Activated T-helper 1 cell treated with anti-CD3 and anti-CD28 coated beads, Interleukin-12 subunit alpha, Interleukin-12 subunit beta, Interleukin-2, Interleukin-4 antibody, amounts not matched to agents 30 ng/mL and 10 ng/mL and 1 ng/mL, durations not matched to agents 14 hours and 24 hours and 36 hours (primary cell): ENCODE measurements at places on chromosomes 6 and 20. TPM values are rescaled to one million over a fixed set of nuclear protein-coding genes. Genes with fewer than 3 reads are reported as not detected.

EBF4 gene
- total RNA-seq, result 12.3 and 12.6 TPM in 2 replicates

TOX2 gene
- total RNA-seq, result 4.0 and 4.8 TPM in 2 replicates

ASIP gene
- total RNA-seq, result not detected in 2 replicates

FAM162B gene
- total RNA-seq, result not detected in 2 replicates

RPP40 gene
- total RNA-seq, result 15.1 and 16.4 TPM in 2 replicates

DOP1A gene
- total RNA-seq, result 6.7 and 7.1 TPM in 2 replicates

SLC22A2 gene
- total RNA-seq, result not detected in 2 replicates

ARMH2 gene
- total RNA-seq, result not detected in 2 replicates

SMOC2 gene
- total RNA-seq, result not detected in 2 replicates

CST5 gene
- not detected in 2 replicates for total RNA-seq

RNF217 gene
- total RNA-seq, result 1.8 and 2.3 TPM in 2 replicates

SLC22A7 gene
- not detected in 2 replicates for total RNA-seq

DPPA5 gene
- total RNA-seq, result not detected in 2 replicates

SOBP gene
- 0.15 and 0.16 TPM in 2 replicates for total RNA-seq

PTCRA gene
- not detected in 2 replicates for total RNA-seq

BPI gene
- total RNA-seq, result not detected in 2 replicates

MOG gene
- not detected in 2 replicates for total RNA-seq

NFATC2 gene
- total RNA-seq, result 84.0 and 86.4 TPM in 2 replicates

EEF1E1 gene
- 92.8 and 99.8 TPM in 2 replicates for total RNA-seq

GSTA2 gene
- total RNA-seq, result not detected in 2 replicates

RAET1L gene
- not detected in 2 replicates for total RNA-seq

FOXA2 gene
- not detected in 2 replicates for total RNA-seq

DNA sequence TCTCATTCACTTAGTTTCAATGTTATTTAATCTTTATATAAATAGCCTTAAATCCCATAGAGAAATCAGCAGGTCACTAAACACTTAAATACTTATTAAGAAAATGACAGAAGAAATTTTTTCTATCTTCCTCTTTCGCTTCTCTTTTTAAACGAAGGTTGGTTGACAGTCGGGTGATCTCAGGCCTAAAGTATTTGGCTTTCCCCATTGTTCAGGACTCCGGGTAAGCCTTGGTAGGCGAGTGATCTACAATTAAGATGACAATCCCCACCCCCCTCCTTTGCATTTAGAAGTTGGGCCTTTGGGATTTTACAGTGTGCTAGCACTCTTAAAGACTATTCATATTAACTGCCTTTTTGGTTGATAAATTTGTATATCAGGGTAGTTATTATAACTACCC lies 19.7 kb upstream of the UTRN start:
- DNase-seq, result no peak

DNA sequence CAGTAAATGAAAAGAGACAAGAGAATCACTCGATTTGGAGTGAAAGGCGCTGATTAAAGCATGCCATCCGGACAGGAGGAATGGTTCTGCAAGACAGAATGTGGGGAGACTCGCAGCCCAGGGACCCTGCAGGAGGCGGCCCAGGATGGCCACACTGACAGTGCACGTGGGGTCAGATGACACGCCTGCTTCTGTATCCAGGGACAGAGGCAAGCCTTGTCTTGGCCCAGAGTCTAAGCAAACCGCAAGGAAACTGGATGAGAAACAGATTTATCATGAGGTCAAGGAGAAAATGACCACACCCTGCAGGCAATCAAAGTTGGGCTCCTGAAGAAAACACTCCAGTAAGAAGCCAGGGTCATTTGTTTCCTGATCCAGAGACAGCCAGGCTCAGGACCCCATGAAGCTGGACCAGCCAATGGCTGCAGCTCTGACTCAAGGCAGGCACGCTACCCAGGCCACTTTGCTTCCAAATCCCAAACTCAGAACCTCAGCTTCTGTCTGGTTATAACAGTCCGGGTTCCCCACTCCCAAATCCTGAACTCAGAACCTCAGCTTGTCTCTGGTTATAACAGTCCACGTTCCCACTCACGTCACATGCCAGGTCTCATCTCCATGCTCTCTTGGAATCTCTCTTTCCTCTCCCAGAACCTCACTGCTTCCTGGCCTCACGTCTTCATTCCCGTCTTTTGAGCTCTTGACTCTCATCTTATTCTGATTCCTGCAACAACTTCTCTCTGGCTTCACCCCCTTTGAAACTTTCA lies 144.9 kb upstream of the THBS2 start:
- DNase-seq, result no peak

GRCh38 chr20:29085625-29086024 lies 2171.8 kb upstream of the DEFB115 start:
- DNase-seq, result no peak

DNA sequence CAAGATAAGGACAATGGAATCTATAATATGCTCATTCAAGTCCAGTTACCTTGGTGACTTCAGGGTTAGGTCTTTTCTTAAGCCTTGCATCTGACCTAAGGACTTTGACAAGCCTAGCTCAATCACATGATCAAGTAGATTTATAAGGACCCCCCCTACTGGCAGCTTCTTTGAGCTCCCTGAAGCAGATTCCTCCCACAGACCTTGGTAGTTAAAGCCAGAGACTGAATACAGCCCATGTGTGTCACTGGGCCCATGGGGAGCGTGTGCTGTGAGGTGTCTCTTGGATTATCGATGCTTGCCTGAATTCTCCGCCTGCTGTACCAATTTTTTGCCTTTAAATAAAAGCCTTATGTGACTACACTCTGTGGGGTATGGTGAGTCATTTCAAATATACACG lies 372.7 kb upstream of the RGS17 start:
- DNase-seq, result no peak

DNA sequence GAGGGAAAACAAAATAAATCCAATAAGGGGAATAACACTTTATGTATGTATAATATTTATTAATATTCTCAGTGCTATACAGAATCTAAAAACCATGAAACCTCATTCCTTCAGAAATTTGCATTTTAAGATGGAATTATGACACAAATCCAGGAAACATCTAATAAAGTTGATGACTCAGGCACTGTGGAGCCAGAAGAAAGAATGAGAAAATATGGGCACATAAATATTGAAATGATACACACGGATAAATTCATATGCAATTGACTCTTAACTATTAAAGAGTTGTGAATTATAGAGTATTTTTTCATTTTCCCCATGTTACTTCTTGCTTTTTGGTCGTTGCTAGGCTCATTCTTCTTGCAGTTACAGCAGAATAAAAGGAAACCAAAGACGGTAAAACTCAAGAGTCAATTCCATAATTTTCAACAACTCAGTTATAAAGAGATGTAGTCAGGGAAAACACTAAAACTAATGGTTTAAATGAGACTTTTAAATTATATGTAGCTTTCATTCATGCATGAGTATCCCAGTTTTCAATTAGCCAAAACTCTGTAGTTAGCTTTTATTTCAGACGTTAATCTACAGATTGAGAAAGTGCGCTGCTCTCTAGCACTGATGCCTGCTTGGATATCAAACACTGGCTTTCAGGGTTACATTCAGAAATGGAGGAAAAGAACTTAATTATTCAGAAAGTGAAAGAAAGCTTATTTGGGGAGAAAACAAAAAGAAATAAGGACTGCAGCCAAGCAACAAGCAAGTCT lies 95.4 kb downstream of the ADGRB3 start:
- no peak for DNase-seq

GRCh38 chr6:45835721-45836437 lies 179.8 kb downstream of the CLIC5 start:
- no peak for DNase-seq

DNA sequence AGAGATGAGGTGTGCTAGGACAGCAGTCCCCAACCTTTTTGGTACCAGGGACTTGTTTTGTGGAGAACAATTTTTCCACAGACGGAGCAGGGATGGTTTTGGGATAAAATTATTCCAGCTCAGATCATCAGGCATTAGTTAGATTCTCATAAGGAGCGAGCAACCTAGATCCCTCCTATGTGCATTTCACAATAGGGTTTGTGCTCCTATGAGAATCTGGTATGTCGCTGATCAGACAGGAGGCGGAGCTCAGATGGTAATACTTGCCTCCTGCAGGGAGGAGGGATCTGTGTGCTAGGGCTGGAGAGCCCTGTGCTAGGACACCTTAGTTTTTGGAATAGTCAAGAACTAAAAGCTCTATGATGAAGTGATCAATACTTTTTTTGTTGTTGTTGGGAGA lies 2.5 kb downstream of the SMIM13 start:
- no peak for DNase-seq

- DNase-seq, result no peak
Measured at GRCh38 chr6:121442576-121442975, 7.1 kb downstream of the GJA1 start.

GRCh38 chr6:149468179-149468578 lies 16.6 kb downstream of the ZC3H12D start:
- no peak for DNase-seq

DNA sequence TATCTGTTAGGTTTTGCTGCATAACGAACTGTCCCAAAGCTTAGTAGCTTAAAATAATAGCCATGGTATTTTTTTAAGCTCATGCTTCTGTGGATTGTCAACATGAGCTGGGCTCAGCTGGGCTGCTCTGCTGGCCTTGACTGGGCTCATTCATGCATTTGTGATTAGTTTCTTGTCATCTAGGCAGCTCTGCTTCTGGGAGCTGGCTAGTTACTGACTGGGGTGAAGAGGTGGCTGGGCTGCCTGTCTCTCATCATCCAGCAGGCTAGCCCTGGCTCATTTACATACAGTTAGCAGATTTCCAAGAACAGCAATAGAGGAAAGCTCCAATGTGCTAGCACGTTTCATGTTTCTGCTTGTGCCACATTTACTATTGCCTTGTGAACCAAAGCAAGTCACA lies 165.1 kb upstream of the PCSK2 start:
- no peak for DNase-seq

GRCh38 chr6:139841794-139842215 lies 467.4 kb upstream of the CITED2 start:
- DNase-seq, result no peak

DNA sequence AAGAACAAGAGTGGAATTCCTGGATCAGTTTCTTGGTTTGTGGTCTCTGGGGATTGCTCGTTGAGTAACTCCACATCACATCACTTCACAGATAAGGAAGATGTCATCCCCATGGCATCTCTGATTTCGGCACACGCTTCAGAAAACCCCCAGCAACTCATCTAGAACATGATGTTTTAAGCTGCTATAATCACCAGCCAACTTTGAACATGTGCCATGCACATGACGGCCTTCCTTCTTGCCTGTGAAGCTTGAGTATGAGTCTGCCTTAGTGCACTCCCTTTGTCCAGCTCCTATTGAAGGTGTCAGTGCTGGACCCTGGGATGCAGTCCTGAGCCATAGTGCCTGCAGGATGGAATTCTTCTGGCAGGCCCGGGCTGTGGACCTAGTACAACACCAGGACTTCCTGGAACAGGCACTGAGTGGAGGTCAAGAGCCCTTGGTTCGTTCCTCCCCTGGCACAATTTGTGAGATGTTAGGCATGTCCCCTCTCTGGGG lies 231.5 kb upstream of the SUPT3H start:
- DNase-seq, result no peak

- no peak for DNase-seq
Measured at GRCh38 chr6:113632220-113632864, 224.8 kb upstream of the MARCKS start.

DNA sequence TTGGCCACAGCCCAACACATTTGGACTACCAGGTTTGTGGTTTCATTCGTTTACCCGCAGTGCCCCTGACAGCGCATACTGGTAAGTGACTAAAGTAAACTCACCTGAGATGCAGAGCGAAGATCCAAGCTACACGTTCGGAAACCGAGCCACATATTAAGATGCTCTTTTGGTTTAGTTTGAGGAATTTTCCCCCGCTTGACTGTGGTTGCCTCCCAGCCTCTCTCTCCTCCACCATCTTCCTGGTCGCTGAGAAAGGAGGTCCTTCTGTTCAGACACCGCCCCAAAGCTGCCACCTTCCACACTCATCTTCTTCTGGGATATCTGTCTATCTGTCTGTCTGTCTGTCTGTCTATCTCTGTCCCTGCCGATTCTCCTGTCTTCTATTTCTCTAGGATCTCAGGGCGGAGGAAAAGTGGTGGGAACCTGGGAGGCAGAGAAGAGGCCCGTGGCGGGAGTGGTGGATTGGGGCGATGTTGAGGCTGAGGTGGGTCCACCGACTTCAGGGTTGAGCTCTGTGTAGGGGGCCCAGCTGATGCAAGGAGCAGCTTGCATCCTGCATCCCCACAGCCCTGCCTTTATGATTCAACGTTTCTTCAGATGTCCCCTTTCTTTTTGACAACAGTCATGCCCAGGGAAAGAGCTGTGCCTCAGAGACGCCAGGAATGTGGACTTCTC lies 196.9 kb upstream of the ZNF184 start:
- DNase-seq, result no peak

DNA sequence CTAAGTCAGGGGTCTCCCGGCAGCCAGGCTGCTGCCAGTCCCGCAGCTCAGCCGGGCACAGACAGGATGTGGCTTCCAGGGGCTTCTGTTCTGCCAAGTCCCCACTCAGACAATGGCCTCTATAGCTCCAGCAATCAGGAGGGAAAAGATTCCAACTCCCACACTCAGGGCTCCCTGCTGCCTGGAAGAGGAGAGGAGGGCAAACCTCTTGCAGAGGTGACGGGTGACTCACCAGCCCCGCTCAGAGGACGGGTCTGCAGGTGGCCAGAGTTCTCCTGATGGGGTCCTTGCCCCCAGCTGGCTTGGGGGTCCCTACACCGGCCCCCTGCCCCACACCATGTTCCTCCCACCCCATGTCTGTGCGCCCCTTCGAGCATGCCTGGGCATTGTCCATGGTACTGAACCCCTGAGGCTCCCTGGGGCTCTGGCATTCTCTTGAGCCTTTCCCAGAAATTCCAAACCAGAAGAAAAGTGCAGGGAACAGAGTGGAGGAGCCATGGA lies 32.6 kb downstream of the NTSR1 start:
- DNase-seq, result no peak

DNA sequence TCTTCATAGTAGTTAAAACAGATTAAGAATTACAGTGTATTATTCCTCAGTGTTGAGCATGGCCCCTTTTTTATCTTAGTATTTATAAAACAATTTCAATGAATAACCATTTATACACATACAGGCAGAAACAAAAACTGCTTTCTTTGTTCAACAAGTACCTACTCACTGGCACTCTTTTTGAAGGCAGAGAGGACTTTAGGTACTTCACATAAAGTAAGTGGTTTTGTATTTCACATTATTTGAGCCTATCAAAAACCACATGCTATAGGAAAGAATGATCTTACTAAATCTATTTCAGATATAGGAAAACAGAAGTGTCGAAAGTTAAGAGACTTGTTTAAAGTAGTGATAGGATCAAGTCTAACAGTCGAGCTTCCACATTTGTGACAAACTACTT lies 73.8 kb downstream of the PRKN start:
- no peak for DNase-seq

GRCh38 chr20:12598894-12599293 lies 409.9 kb upstream of the SPTLC3 start:
- no peak for DNase-seq

GRCh38 chr6:26457806-26458688 lies at the start of gene BTN2A1:
Gene BTN2A1 (plus strand): TSS chr6:26457955. CDS start chr6:26458637, 682 bp downstream.
- DNase-seq, result peak; percentile 68

DNA sequence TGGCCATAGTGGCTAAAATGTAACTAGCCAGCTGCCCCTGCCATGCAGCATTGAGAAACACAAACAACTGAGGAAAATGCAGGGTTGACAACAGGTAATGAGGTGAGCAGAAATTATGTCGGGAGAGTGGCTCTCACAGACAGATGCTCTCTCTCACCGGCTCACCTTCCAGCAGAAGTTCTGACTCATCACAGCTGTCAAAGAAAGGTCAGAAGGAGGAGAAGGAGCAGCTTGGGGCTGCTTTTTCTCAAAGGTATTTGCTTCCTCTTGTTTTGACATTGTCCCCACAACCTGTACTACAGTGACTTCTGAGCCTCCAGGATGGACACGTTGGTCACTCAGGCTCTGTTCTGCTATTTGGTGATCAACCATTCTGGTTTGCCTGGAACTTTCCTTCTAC lies 190.5 kb upstream of the HEY2 start:
- no peak for DNase-seq
